ENCODE measurements at places on chromosomes 3 and 15.

DNA sequence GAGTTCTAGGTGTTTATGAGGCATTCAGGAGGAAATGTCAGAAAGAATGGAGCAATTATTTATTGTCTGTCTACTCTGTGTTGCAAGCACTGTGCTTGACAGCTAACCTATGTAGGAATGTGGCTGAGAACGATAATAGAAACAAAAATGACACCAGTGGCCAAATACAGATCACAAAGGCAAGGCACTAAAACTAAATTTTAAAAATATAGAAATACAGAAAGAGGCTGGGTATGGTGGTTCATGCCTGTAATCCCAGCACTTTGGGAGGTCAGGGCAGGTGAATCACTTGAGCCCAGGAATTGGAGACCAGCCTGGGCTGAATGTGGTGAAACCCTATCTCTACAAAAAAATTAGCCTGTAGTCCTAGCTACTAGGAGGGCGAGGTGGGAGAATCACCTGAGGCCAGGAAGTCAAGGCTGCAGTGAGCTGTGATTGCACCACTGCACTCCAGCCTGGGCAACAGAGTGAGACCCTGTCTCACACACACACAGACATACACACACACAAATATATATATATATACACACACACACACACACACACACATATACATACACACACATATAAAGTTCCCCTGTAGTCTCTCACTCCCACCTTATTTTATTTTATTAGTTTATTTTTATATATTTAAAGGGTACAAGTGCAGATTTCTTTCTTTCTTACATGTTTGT lies 6.0 kb downstream of the PRKCI start:
- no peak for DNase-seq

DNA sequence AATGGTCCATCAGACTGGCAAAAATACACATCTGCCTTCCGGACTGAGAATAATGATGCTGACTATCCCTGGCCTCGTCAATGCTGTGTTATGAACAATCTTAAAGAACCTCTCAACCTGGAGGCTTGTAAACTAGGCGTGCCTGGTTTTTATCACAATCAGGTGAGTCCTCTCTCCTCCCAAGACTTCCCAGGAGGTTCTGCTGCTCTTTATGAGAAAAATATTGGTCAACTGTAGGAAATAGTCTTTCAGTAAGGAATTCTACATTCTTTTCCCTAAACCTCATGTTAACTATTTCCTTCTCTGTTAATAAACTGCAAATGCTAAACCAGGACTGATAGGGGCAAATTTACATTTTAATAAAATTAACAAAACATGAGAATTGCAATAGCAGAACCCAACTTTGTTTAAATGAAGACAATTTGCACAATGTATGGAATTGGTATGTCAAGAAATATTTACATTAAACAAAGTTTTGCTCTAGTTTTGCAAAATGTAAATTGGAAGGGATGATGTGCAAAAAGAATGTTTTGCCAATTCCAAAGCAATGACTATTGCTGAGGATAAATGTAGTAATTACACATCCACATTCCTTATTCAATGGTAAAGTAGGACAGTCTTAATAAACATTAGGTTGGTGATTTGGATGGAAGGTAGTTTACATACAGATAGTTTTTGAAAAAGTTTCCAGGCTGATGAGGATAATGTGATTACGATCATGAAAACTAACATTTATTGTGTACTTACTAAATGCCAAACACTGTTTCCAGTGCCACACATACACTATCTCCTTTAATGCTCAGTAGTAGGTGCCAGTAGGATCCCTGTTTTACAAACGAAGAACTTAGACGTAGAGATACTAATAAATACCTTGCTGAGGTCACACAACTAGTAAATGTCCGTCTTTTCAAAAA lies 21.1 kb downstream of the UPK1B start:
- DNase-seq = no peak

- DNase-seq = no peak
These were observed 17.5 kb downstream of the SLC12A8 start for GRCh38 chr3:125194849-125195601.

DNA sequence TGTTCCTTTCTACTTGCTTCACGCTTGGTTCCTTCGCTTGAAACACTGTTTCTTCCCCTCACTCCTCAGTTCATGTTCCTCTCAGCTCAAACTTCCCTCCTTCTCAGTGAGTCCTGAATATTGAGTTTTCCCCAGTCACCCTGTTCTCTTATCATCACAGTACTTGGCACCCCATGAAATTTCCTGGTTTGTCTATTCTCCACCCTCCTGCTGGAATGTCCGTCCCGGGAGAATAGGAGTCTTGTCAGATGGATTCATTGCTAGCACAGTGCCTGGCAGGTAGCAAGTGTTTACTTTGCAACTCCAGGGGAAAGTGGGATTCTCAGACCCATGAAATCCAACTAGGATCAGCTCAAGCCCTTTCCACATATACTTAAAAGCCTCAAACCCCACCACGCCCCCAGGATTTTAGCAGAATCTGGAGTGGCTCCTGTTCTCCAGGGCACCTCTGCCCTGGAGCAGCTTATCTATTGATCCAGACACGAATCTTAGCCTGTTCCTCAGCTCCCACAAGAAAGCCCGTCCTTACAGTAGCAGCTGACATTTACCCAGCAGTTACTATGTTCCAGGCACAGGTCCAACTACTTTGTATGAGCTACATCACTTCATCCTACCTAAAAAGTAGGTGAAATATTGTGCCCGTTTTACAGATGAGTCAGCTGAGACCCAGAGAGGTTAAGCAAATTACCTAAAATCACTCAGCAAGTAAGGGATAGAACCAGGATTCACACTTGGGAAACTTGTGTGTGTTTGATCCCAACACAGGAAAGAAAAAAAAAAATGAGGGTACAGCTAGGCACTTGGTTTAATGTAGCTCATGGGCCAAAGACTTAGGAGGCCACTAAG lies 36.8 kb upstream of the MAP3K13 start:
- DNase-seq = no peak

DNA sequence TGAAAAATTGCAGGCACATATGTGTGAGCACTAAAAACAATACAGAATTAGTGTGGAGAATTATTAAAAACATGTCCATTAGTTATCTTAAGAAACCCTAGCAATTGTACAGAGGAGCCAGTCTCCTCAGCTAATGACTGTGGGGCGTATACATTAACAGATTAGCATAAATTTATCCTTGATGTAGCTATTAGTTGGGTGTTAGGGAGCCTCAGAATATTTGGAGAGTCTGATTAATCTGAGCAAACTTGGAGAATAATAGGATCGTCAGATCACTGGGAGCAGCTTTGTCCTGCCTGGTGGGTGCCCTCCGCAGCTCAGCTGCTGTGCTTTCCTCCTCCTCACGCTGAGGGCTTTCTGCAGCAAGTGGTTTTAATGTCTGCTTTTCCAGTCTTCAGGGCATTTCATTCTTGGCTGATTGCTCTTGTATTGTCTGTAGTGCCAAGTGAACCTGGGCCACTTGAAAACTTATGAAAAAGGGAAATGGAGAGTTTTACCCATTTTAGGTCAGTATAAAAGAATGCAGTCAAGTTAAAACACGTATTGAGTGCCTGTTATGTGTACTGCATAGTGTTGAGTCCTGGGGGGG lies 417.4 kb upstream of the SEMA6D start:
- no peak for DNase-seq

GRCh38 chr15:100861511-100861991 lies 18.1 kb upstream of the ALDH1A3 start:
- peak; percentile 88 for DNase-seq

- DNase-seq = no peak
These were observed 165.3 kb upstream of the CTNNB1 start for GRCh38 chr3:41033956-41034519.

DNA sequence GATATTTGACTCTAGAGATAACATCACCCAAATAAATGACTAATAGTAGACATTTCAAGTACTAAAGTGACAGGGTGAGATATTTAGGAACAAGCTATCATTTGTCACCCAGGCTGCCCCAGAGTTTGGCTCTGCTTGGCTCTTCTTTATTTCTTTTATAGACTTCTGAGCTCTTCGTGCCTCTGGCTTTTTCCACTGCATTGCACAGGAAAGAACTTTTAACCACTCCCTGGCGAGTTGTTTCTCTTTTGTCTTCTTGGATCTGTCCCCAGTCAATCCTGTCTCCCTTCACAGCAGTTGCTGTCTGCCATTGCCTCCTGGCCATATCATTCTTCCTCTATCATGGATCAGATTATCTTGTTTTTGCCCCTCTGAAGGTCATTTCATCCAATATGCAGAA lies 339.2 kb upstream of the DCBLD2 start:
- no peak for DNase-seq

GRCh38 chr3:70646635-70647034 lies 334.2 kb upstream of the MDFIC2 start:
- DNase-seq = no peak

DNA sequence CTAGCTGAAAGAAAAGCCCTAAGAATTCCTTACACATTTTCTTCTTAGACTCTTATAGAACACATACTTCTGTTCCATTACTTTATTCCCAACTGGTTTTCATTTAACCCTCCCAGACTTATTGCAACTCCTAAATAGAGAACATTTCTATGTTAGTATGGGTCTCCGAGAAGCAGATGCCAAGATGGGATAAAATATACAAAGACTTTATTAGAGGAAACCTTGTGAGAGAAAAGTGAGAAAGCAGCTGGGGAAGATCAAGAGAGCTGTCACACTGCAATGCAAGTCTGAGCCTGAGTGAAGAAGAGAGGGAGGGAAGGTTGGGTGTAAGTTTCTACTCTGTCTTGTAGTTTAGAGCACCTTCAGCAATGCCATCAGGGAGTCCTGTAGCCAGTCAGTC lies 979.3 kb downstream of the IGSF11 start:
- DNase-seq = no peak

DNA sequence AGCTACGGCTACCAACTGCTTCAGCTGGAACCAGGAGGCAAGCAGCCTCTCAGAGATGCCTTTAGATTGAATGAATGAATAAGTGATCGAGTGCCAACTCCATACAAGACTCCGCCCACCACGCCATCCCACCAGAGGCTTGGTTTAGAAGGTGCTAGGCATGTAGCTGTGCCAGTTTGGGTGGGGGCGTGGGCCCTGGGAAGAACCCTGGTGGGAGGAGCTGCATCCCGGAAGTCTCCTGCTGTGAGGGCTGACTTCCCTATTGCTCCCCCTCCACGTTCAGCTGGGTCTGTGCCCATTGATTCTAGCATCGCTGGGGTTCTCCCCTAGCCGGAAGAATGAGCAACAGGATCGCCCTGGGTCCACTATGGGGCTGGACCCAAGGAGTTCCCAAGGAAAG lies 20.9 kb downstream of the LINGO1 start:
- no peak for DNase-seq

- DNase-seq = no peak
These were observed 21.9 kb downstream of the SLCO2A1 start for GRCh38 chr3:134007819-134008218.

DNA sequence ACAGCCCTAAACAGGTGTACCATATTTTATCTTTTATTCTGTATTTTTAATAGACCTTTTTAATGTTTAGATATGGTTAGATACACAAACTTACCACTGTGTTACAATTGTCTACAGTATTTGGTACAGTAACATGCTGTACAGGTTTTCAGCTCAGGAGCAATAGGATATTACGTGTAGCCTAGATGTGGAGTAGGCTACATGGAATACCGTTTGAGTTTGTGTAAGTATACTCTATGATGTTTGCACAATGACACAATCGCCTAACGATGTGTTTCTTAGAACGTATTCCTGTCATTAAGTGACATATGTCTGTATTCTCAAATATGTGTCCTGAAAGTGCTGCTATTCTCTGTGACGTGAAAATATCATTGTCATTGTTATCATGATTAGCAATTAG lies 62.6 kb downstream of the MFSD1 start:
- DNase-seq = no peak

- DNase-seq = no peak
These were observed 89.5 kb downstream of the DCLK3 start for GRCh38 chr3:36674816-36675215.

DNA sequence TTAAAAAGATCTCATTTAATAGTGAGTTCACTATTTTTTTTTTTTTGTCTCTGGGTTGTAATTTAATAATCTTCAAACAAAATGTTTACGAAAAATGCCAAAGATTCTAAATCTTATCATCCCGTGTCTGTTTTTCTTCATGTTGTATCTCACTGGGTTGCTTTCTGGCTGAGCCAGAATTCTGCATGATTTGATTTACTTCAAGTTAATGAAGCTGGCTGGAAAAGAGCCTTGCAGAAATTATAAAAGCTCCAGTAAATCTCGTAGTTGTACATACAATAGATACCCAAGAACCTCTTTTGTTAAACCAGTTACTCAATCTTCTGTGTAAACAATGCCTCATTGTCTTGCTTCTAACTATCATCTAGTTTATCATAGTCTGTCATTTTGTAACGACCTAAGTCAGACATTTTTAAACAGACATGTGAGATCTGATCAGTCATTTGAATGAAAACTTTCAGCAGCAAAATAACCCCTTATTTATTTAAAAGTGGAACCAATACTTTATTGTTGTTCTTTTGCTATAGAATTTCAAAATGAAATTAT lies 249.0 kb downstream of the MCTP2 start:
- no peak for DNase-seq

GRCh38 chr3:12170207-12170606 lies 11.5 kb upstream of the TIMP4 start:
- DNase-seq = no peak

- no peak for DNase-seq
These were observed 56.5 kb downstream of the KY start for GRCh38 chr3:134594331-134594741.

GRCh38 chr15:61063875-61064320 lies 165.2 kb downstream of the RORA start:
- no peak for DNase-seq

- DNase-seq = no peak
These were observed 14.5 kb downstream of the BCL2A1 start for GRCh38 chr15:79956354-79956939.

DNA sequence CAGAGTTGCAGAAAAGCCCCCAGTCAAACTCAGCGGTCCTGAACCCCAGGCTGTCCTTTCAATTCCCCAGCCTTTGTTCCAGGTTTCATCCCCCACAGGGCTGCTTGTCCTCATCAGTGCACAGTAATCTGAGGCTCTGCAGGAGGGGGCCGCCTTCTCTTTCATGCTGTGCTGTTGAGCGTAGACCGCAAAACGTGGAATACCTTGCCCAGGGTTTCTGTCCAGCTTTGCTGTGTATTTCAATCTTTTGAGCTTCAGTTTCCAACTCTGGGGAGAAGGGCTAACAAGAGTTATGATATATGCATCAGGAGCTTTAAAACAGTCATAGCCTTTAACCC lies 64.8 kb downstream of the FAM43A start:
- no peak for DNase-seq

GRCh38 chr3:30597131-30597768 lies 9.2 kb upstream of the TGFBR2 start:
- no peak for DNase-seq

DNA sequence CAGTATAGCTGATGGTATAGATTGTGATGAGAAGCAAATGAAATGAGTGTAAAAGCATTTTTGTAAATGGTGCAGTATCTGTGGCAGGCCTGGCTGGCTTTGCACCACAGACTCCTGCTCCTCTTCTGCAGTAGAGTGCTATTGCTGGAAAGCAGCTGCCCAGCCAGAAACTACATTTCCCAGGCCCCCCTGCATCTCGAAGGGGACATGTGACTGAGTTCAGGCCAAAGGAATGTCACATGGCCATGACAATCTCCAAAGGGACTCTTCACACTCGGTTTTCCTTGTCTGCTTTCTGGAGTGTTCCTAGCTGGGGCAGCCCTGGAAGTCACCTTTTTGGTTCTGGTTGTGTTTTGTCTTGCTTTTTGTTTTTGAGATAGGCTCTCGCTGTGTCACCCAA lies 277.1 kb downstream of the SUCLG2 start:
- DNase-seq = no peak

- DNase-seq = no peak
These were observed 651.1 kb downstream of the GRM7 start for GRCh38 chr3:7512048-7512447.

GRCh38 chr3:186530415-186530814 lies 13.8 kb downstream of the CRYGS start:
- no peak for DNase-seq

GRCh38 chr3:160671231-160671630 lies 5.7 kb upstream of the ARL14 start:
- DNase-seq = no peak

All from hypothalamus (tissue), 51 donors.